ENCODE measurements at places on chromosomes 7 and 10.

GRCh38 chr7:7869036-7869435 lies 99.6 kb upstream of the GLCCI1 start:
- DNase-seq = no peak

DNA sequence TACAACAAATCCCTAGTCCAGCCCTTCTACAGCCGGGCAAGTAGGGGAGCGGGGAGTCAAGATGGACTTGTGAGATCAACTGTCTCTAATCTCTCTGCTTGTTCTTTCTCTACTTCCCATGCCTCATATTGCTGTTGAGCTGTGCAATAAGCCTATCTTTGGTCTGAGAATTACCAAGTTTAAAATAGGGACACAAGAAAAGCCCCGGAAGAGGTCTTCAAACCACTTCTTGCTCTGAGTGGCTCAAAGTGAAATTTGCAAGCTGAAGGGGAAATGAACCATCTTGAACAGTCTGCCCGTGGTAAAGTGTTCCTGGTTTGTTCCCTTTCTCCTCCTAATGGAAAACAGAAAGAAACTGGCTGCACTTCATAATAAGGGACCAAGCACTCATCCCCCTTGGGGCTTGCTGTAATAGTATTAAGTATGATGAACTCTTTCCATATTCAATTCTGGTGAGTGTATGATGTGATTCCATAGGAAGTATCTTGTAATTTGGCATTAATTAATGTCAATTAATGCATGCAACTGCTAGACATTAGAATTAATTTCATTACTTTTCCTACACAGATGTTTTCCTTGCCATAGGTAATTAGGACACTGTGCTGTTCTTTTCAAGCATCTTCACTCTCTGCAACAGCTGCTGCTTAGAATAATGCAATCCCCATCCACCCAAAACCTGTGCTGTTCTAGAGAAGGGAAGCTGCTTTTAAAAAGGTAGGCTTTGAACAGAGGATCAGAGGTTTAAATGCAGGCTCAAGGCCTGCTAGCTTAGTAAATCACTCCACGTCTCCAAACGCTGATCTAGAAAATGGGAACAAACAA lies 449.6 kb downstream of the SORCS1 start:
- DNase-seq = no peak

- peak; percentile 2 for DNase-seq
Observed at GRCh38 chr7:97499204-97499603, 232.7 kb upstream of the TAC1 start.

GRCh38 chr10:118918587-118918986 lies 110.9 kb upstream of the NANOS1 start:
- no peak for DNase-seq

GRCh38 chr10:33965795-33966581 lies 631.5 kb upstream of the NRP1 start:
- no peak for DNase-seq

DNA sequence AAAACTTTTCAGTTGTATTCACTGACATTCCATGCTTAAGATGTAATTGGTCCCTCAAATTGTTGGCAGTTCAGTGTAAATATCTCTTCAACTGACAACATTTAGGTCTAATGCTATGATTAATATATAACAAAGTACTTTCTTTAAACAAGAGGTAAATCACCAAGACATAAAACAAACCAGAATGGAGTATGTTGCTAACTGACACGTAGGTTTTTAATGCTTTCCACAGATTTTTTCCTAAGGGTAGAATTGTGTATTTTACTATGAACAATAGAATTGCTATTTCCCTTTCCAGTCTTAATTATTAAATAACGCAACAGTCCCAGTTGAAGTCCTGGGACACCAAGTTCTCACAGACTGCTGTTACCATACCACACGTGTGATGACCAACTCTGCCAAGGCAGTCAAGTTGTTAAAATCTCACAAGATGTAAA lies 4.1 kb downstream of the JCAD start:
- DNase-seq = peak; percentile 55

- no peak for DNase-seq
Observed at GRCh38 chr7:27763983-27764508, 24.1 kb downstream of the TAX1BP1 start.

- DNase-seq = no peak
Observed at GRCh38 chr10:131588704-131589220, 277.2 kb upstream of the TCERG1L start.

GRCh38 chr10:78782441-78782840 lies 286.3 kb upstream of the ZMIZ1 start:
- DNase-seq = no peak

DNA sequence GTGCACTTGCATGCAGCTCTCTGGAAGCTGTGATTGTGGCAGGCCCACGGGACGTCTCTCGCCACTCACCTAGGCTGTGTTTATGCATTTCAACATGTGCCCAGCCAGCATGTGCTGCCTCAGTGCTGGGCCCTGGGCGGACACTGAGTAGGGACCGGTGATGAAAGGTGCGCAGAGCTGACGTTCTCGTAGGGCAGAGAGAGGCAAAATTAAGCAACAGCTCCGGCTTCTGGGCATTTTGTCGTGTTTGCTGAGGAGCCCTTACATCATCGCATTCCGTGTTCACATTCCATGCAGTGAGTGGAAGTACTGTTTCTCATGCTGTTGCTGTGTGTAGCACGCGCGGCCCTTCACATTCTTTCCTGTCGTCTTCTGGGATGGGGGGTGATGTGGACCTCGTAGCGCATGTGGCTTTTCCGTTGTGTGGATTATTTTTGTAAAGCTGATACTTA lies 50.5 kb downstream of the PRF1 start:
- peak; percentile 86 for DNase-seq

GRCh38 chr10:69710008-69710888 lies 80.2 kb downstream of the FAM241B start:
- no peak for DNase-seq

DNA sequence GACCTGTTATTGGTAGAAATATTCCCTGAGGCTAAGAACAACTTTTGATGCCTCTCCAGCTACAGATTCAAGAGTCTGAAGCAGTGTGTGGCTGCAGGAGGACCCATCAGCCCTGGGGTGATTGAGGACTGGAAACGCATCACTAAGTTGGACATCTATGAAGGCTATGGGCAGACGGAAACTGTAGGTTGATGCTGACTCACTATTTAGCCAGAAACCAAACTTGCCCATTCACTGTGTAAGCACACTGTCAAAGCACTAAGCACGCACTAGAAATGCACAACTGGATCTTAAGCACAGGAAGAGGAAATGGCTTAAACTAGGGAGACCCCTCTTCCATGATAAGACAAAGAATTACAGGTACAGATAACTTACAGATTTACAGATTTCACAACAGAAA lies 20.8 kb downstream of the ACSM6 start:
- DNase-seq = peak; percentile 55

DNA sequence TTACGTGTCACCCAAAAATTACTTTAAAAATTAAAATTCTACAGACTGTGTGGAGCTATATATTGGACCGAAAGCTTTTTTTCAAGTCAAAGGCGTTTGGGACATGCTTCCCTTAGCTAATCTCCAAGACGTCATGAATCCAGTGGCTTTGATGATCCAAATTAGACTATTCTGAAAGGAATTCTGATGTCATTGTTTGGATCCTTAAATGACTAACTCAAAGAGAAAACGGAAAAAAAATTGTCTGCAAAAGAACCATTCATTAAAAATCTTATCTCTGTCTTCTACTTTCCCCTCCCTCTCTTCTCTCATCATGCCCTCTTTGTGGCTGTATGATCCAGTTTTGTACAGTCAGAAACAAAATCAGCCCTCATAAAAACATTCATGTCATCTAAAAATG lies 161.8 kb downstream of the ETV1 start:
- DNase-seq = no peak

GRCh38 chr10:60870803-60871202 lies 73.2 kb downstream of the RHOBTB1 start:
- no peak for DNase-seq

Data from HFFc6 (cell line).